ENCODE measurements at places on chromosomes 3 and 15.

GRCh38 chr3:50848308-50848707 is 173.6 kb downstream of the DOCK3 start:
- DNase-seq, result no peak

GRCh38 chr3:65029130-65029529 is 341.3 kb upstream of the ADAMTS9 start:
- DNase-seq, result no peak

DNA sequence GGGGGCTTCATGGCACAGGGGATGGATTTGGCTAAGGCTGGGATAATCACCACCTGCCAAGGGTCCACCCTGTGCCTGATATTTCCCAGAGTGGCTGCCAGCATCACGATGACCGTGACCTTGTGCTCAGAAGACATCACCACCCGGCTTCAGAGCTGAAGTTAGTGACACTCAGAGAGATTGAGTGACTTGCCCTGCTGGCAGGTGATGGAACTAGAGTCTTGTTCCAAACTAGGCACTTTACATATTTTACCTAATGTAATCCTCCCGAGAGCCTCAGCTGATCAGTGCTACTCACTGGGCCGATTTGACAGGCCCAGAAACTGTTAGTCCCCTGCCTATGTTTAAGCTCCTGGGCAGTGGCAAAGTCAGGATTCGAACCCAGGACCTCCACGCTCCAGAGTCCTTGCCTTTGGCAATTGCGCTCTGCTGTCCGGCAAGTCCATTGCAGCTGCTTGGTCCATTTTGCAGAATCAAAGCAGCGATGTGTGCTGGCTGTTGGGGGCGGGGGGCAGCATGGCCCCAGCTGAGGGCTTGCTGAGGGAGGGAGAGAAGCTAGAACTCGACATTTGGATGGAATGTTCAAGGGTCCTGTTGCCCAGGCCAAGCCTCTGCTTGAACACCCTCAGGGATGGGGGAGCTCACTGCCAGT is 74.8 kb upstream of the GATA2 start:
- DNase-seq, result no peak

DNA sequence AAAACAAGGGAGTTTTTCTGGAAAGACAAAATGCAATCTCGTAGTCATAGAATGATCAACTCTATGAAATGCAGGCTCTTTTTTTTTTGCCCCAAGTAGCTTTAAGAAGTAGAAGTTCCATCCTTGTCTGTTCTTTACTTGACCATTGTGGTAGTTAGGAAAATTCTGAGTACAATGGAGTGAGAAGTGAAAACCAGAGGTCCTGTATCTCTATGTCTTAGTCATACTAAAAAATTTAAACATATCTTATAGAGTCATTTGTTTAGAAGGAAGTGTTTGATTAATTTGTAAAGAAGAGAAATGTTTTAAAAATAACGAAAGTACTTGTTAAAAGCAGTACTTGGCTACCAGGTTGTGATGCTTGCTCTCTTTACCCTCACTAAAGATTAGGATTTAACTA is 52.4 kb downstream of the PRKCI start:
- no peak for DNase-seq

All from activated CD4-positive, alpha-beta T cell treated with anti-CD3 and anti-CD28 coated beads, Interleukin-2, amount 50 U/mL, for 16 hours (primary cell).